ENCODE measurements at places on chromosomes 16 and 17.

GRCh38 chr17:38430316-38430715 lies 2.1 kb downstream of the ARHGAP23 start:
- DNase-seq, result no peak

DNA sequence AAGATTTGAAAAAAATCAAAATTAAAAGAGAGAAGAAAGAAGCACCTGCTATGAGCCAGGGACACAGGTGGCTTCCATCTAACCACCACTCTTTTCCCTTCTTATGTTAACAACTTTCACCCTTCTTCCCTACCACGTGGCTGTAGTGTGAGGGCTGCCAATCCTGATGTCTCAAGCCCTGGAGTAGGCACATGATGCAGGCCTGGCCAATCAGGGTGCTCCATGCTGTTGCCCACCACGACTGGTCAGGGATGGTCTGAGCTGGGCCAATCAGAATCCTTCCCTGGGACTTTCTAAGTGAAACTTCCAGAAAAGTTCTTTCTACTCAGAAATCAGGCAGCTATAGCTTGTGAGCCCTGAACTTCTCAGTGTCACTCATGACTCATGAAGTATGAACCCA lies 140.7 kb downstream of the SDK2 start:
- no peak for DNase-seq

DNA sequence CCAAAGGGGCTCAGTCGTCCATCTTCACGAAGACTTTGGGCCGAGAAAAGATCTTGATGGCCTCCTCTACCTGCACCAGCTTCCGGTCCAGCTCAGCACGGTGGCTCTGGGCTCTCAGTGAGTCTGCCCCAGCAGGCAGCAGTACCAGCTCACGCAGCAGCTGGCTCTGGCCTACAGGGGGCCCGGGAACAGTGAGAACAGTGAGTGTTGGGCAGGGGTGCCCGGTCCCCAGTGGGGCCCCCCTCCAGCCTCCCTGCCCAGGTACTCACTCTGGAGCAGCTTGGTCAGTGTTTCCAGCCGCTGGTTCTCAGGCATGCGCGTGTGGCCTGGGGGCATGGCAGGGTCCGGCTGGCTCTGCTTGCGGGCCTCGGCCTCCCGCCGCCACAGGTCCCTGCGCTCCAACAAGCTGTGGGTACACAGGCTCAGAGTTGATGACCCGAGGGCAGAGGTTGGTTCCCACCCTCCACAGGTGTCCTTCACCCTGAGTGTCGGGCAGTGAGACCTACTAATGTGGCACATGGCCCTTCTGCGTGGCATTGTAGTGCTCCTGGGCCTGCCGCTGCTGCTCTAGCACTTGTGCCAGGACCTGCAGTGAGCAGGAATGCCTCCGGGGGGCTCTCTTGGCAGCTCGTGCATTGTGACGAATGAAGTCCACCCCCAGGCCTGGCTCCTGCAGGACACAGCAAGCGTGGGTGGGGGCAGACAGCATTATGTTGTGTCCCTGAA lies 2.6 kb downstream of the PARD6A start:
- peak; percentile 55 for DNase-seq

DNA sequence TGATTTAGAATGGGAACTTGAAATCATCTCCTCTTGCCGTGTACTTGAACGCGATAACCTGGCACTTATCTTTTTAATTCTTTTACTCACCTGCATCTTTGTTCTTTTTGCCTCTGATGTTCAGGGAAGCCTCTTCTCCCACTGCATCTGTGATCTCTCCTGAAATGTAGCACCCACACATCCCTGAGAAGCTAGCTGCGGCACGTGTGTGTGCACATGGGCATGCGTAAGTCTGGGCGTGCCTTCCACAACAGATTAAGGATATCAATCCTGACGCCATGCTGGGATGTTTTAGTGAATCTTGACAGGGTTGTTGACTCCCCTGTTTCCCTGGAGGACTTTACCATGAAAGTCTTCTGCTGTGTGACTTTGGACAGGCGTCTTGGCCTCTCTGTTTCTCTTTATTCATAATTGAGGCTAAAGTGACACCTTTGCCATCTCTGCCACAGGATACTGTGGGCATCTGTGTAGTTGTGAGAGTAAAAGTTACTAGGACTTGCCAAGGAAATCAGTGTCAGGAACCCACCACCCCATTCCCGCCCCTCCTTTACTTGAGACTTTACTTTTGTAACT lies 20.5 kb downstream of the IL4R start:
- DNase-seq, result no peak

- DNase-seq, result peak; percentile 66
Measured at GRCh38 chr17:1882836-1883235, 53.0 kb downstream of the RPA1 start.

GRCh38 chr16:29899516-29900101 lies at the start of gene SEZ6L2:
TSS of gene SEZ6L2 (minus strand) at chr16:29899550. CDS start at chr16:29899019, 531 bp downstream.
- DNase-seq, result peak; percentile 92
